ENCODE measurements at places on chromosomes 6 and 20.

- DNase-seq = no peak
Measured at GRCh38 chr6:4891141-4891540, 112.7 kb downstream of the RPP40 start.

GRCh38 chr6:49342410-49342809, 120.6 kb downstream of the MMUT start:
- no peak for DNase-seq

DNA sequence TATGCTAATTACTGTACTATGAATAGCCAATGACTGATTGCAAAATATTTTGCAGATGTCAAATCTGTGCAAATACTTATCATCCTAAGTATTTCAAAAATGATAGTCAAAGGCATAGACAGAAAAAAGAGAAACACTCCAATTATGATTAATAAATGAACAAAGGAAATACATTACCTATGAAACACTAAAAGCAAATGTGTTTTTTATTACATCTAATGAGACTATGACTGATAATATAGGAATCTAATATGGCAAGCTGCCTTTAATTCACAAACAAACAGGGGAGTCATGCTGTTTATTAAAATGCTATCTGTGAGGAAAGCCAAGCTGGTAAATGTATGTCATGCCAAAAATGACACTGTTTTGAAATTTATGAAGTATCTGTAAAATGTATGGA, 713.2 kb upstream of the NRSN1 start:
- no peak for DNase-seq

DNA sequence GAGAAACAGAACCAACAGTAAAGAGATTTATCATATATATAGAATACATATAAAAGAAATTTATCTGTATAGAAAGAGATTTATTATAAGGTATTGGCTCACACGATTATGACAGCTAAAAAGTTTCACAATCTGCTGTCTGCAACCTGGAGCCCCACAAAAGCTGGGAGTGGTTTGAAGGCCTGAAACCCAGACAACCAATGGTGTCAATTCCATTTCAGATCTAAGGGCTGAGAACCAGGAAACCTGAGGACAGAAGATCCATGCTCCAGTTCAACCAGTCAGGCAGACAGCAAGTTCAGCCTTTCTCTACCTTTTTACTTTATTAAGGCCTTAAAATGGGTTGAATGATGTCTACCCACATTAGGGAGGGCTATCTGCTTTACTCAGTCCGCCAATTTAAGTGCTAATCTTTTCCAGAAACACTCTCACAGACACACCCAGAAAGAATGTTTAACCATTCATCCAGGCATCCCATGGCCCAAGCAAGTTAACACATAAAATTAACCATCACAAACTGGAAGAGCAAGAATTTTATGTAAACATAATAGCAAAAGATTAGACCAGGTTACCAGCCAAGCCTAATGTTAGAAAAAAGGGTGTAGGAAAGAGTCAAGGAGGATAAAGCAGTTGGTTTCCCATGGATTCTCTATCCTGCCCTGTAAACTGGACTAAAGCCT, 170.9 kb downstream of the FUT9 start:
- DNase-seq = no peak

DNA sequence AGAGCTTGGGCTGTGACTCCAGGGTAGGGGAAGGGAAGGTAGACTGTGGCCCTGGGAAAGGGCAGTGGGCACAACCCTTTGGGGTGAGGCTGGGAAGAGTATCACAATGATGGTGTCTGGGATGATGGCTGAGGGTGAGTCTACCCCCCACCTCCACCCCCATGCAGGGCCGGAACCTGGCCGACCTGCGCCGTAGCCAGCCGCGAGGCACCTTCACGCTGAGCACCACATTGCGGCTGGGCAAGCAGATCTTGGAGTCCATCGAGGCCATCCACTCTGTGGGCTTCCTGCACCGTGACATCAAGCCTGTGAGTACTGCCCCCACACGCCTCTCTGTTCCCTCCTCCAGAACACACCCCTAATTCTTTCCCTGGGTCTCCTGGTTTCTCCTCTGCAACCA, 10.1 kb downstream of the TTBK1 start:
- no peak for DNase-seq

DNA sequence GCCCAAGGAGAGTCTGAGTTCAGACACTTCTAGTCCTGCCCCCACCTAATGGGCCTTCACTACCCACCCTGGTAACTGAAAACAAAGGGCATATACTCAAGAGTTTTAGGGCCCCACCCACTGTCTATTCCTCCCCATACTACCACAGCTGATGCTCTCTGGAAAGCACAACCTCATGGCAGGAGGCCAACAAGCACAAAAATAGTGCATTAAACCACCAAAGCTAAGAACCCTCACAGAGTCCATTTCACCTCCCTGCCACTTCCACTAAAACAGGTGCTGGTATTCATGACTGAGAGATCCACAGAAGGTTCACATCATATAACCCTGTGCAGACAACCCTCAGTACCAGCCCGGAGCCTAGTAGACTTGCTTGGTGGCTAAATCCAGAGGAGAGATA, 132.1 kb upstream of the ADGRB3 start:
- no peak for DNase-seq

GRCh38 chr6:157597461-157598312, 216.7 kb downstream of the ZDHHC14 start:
- peak; percentile 39 for DNase-seq

- no peak for DNase-seq
Measured at GRCh38 chr6:6810727-6811126, 222.2 kb downstream of the LY86 start.

GRCh38 chr20:38680500-38681306, 43.6 kb upstream of the SLC32A1 start:
- DNase-seq = peak; percentile 14

DNA sequence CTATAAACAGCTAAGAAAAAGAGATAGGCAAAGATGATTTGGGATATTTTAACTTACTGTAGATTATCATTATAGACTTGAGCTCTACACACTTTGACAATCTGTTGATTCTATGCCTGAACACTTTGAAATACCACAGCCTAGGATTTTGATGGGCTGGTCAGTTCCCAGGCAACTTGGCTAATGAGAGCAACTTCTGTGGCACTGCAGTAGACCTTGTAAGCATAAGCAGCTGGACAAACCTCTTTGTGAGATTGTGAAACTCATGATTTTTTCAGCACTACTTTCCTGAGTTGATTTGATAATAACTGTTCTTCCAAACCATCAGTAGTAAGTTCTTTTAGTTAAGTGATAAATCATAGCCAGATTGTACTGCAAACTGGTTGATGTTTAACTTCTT, 27.1 kb upstream of the ELOVL5 start:
- no peak for DNase-seq

GRCh38 chr6:70413992-70414494, 735 bp downstream of the FAM135A start:
- DNase-seq = no peak

- DNase-seq = no peak
Measured at GRCh38 chr6:125797886-125798444, 7.2 kb downstream of the NCOA7 start.

DNA sequence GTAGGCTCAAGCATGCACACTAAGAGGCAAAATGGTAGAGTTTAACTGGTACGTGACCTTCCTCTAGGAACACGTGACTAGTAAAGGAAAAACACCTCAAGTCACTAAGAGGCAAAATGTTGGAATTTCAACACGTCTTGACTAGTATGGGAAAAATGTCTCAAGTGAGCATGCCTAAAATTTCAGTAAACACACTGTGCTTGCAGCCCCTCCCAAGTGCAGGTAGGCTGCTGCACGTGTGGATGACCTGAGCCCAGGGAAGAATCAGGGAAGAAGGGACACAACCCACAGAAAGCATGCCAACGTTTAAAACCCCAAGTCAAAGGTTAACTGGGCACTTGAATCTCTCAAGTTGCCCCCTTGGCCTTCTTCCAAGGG, 162.2 kb downstream of the TENT5A start:
- DNase-seq = no peak

GRCh38 chr6:130717657-130718056, 109.5 kb upstream of the SMLR1 start:
- DNase-seq = no peak

- DNase-seq = no peak
Measured at GRCh38 chr6:13273202-13273930, 55.0 kb downstream of the TBC1D7 start.

GRCh38 chr6:4682431-4683097, 93.6 kb upstream of the CDYL start:
- no peak for DNase-seq

- DNase-seq = peak; percentile 64
Measured at GRCh38 chr20:23050847-23051627, 1.6 kb upstream of the THBD start.

DNA sequence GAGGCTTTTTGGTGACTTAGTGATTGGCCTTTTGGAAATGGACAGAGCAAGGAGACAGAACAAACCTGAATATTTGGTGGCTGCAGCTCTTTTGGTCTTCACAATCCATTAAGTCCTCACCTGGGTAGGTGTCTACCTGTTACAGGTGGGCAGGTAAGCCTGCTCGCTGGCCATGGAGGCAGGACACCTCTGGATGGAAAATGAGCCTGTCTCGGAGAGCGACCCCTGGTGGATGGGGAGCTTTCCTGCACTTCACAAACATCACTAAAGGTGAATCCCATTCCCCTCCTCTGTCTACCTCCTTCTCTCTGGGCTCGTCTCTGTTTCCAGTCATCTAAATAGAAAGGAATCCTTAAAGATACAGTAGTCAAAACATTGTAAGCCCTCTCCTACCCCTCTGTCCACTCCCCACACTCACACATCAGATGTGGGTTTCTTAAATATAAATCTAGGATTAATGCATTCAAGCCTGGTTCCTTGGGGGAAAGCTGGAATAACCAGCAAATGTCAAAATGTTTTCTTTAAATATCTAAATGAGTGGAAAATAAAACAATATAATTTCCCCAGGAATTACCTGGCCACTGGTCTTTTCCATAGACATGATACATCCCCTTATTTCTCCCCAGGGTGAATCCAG, 304.9 kb downstream of the CDH26 start:
- DNase-seq = peak; percentile 45

GRCh38 chr6:41824571-41825569, 37.4 kb downstream of the TOMM6 start:
- DNase-seq = no peak

GRCh38 chr6:79064635-79065034, 13.4 kb downstream of the PHIP start:
- DNase-seq = no peak
